ENCODE measurements at places on chromosomes 13 and 19.

DNA sequence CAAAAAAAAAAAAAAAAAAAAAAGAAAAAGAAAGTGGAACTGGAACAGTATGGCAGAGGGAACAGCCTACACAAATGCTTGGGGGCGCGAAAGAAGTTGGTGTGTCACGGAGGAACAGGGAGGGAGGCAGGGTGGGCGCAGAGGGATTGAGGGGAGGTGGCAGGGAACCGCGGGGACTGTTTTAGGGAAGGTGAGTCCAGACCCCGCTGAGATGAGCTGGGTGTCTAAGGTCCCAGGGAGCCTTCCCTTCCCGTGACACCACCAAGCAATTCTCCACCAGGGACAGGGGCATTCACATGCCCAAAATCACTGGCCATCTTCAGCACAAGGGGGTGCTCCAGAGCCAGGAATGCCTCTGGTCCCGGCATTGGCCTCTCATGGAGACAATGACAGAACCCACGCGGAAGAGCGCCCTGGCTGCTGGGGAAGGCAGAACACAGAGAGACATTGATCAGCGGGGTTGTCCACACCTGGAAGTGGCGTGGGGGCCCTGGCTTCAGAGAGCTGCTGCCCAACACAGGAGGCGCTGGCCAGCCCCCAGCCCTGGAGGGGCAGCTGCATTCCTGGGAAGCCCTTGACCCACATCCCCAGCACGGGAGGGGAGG is 6.9 kb downstream of the PEAK3 start:
- no peak for DNase-seq

- DNase-seq: no peak
Measured at GRCh38 chr19:10762656-10763055, 44.8 kb downstream of the DNM2 start.

- DNase-seq: no peak
Measured at GRCh38 chr19:54418030-54418929, 3.0 kb downstream of the TTYH1 start.

DNA sequence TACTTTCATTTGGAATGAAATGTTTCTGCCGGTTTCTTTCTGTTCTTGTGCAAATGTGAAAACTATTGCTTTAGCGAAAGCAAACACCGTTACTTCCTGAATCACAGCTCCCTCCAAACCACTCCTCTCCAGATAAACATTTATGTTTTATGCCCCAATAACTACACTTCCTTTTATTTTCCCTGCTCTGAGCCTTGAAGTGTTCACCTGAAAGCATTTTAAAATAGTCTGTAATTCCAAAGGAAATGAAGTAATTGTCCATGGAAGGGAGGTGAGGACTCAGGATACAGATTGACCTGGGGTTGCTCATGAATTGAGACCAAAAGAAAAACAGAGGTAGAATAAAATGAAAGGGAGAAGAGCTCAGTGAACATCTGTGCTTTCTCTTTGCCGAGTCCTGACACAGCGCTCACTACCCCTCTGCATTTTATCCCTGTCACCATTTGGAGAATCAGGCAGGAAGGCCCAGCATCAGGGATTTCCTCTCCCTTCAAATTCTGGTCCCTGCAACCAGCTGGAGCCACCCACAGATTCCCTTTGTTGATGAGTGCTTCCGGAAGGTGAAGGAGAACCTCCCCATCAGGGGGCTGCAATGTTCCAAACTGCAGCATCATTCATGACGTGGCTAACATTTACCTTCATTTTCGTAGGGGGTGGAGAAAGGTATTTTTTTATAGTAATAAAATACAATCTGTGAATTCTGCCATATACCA is 171.9 kb downstream of the ITGBL1 start:
- DNase-seq: no peak

- no peak for DNase-seq
Measured at GRCh38 chr13:40317980-40318327, 348.5 kb downstream of the FOXO1 start.

- DNase-seq: no peak
Measured at GRCh38 chr13:107553838-107554237, 661.5 kb downstream of the LIG4 start.

Measured in fibroblast of skin of left biceps (primary cell).